ENCODE measurements at places on chromosomes 2 and 18.
A peak's percentile ranks its signal among the peaks of the same experiment; 100 is the strongest.

- peak; percentile 63 for DNase-seq
Observed at GRCh38 chr2:164388511-164388910, 232.8 kb downstream of the GRB14 start.

DNA sequence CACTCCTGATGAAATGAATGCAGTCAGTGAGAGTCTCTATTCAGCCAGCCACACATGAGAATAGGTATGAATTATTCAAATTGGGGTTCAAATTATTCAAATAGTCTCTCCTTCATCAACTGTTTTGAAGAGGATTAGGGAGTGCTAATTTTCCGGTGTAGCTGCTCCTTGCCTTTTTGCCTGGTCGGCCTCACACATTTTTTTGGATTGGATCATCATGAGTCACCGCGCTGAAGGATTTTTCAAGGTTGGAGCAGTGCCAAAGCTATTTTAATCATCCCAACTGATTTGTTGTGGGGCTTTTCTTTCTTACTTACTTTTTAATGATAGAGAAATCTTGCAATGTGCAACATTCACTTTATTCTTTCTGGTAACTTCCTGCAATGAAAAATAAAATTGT, 2.4 kb upstream of the DTNA start:
- DNase-seq: peak; percentile 97

GRCh38 chr2:135056790-135057189, 4.7 kb downstream of the RAB3GAP1 start:
- peak; percentile 58 for DNase-seq

GRCh38 chr2:2942225-2942624, 435.4 kb downstream of the EIPR1 start:
- DNase-seq: no peak

DNA sequence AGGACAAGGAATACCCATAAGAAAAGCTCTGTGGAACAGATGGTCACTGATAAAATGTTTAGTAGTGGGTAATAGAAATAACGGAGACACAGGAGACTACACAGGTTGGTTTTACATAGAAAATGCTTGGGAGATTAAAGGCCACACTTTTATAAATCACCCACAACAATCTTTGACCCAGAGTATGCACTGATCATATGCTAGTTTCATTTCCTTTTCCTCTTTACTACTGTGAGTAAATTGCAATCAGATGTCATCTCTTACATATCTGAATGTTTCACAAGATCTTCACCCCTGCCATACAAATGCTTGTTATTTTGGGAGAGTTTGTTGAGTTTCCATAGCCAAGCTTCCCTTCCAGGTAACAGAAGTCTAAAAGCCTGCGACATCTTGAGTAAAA, 978.4 kb upstream of the KLHL29 start:
- DNase-seq: no peak
